Bone marrow (tissue), 2 donors: ENCODE measurements at places on chromosomes 6 and 20.

GRCh38 chr6:140636908-140637402 is 1262.5 kb upstream of the CITED2 start:
- DNase-seq, result no peak

DNA sequence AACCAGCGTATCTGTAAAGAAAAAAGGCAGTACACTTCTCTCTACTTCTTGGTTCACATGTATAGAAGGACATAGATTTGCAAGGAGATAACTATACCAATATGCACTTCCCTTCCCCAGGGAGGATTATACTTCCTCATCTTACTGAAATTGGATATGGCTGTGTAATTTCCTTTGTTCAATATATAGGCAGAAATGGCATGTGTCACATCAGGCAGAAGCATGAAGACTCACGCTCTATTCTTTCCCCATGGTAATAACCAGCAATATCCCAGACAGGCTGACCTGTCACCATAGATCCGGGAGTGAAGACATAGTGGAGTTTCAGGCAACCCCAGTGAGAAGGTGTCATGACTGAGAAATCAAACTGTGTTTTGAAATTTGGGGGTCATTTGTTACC is 518.3 kb downstream of the KIF16B start:
- DNase-seq, result no peak

DNA sequence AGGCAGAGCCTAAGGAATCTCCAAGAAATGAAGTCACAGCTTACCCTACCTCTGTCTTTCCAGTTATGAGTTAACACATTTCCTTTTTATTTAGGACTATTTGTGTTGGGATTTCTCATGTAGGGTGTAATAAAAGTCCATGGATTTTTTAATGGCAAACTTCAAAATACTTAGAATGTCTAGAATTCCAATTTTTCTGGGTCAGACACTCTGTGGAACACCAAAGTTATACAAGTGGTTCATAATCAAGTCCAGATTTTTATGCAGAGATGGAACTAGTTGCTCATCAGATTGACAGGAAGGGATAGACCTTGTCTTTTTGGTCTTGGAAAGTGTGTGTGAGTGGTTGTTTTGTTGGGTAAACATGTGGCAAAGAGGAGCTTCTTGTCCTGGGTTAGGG is 303.5 kb upstream of the RNF24 start:
- no peak for DNase-seq

DNA sequence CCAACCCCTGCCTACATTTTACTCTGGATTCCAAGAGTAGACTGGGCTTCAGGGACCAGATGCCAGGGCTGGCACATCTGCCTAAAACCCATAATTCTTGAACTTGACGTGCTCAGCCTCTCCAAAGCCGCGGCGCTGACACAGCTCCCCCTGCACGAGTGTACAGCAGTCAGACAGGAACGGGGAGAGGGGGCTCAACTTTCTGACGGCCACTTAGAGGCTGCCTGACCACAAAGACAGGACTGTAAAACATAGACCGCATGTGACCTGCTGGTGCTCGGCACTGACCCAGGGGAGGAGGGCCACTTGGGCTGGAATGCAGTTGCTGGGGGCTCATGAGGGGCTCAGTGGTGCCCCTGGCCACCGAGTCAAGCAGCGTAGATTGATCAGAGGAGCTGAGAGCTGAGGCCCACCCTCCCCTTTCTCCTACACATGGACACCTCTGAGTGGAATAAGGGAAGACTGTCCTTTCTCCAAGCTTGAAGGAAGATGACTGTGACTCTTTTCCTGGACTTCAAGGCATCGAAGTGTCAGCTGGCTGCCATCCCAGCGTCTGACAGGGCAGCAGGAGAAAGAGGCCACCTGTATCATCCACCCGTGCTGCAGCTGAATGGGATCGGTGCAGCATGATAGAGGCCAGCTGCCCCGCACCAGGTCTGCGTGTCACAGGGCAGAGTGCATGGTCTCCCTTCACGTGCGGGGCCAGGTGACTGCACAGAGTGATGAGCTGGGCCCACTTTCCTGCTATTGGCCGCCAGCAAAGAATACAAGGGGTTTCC is 171.3 kb upstream of the AGPAT4 start:
- DNase-seq, result no peak

DNA sequence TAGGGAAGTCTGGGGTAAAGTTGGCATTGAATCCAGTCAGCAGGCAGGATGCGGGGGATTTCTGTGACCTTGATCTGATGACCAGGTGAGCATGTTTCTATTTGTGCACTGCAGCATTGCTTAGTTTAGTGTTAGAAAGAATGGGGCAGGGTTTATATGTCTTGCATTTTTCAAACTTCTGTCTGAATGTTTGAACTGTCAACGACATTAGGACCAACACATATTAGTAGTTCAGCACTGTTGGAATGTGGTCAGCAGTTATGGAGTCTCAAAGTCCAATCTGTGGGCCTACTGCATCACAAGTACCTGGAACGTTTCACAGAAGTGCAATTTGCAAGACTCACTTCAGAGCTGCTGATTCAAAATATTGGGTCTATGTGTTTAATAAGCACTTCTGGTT is 276.6 kb upstream of the BMP2 start:
- no peak for DNase-seq

GRCh38 chr6:105402090-105402938 is 568 bp downstream of the PREP start:
- peak; percentile 19 for DNase-seq

DNA sequence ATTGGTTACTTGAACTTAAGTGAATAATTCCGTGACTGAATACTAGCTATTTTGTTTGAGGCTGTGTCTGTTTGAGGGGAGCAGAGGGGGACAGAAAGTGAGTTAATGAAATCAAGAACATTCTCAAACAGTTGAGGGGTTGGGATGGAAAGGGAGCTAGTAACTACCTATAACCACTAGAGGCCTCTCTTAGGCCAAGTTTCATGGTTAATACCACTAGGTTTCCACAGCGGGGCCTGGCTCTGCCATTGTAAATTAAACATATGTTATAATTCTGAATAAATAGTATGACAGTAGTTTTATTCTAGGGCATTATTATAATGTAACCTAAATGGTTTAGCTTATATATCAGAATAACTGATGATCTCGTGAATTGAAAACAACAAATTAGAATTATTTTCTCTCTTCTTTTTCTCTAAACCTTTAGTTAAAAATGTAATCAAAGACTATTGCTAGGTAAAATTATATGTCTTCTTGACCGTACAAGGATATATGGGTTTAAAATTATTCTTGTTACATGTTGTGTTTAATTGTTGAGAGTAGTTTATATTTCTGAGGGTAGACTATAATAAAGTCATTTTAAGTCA is 108.1 kb downstream of the BCKDHB start:
- no peak for DNase-seq

DNA sequence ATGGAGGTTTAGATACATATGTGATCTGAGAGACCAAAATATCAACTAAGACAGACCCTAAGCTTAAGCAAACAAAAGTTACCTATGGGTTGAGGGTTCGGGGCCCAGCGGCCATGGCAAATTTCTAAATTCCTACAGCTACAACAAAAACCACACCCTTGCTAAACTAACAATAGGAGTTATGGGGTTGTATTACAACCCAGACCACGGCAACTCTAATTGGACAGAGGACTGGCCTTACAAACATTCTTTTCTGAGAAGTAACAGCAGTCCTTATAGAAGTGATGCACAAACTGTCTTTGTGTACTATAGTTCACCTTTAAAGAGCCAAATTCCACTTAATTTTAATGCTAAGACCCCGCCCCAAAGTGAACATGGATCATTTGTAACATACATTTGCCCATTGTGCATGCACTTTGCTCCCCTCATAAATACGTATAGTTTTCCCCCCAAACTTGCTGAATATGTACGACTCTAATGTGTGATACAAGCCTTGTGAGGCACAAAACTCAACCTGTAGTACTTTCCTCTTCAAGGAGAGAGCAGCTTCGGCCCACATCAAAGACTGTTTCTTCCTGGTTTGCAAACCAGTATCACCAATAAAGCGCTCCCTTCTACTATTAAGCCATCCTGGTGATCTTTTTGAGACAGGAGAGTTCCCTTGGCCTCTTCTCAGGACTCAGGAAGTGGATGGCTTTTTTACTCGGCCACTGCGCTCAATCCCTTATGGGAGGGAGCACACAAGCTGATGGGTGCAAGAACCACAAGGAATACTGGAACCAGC is 25.6 kb upstream of the MBOAT1 start:
- DNase-seq, result no peak

DNA sequence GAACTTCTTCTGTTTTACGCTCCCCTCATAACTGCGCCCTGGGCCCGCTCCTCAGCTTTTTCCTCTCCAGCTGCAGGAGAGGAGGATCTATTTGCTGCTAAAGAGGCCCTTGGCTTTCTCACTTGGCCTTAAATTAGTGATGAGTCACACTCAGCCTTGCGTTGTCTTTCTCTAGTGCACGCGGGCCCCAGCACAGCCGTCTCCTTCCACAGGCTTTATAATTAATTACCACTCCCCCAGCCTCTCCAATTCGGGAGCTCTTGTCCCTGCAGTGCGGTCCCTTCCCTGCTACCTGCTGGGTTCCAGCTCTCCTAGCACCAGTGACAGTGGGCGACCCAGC is 25.2 kb downstream of the PACSIN1 start:
- DNase-seq, result no peak

DNA sequence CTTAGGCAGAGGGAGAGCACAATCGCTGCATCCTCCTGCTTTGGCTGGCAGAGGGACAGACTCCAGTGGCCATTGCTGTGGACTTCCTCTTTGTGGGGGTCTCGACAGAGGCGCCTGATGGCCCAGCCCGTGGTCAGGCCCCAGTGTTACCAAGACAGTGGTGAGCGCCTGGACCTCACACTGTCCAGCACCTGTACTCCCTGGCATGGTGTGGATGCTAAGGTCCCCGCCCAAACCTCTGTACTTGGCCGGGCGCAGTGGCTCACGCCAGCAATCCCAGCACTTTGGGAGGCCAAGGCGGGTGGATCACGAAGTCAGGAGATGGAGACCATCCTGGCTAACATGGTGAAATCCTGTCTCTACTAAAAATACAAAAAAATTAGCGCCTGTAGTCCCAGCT is 2.3 kb upstream of the NTSR1 start:
- no peak for DNase-seq

GRCh38 chr20:59645271-59645670 is 40.9 kb downstream of the PHACTR3 start:
- DNase-seq, result no peak

DNA sequence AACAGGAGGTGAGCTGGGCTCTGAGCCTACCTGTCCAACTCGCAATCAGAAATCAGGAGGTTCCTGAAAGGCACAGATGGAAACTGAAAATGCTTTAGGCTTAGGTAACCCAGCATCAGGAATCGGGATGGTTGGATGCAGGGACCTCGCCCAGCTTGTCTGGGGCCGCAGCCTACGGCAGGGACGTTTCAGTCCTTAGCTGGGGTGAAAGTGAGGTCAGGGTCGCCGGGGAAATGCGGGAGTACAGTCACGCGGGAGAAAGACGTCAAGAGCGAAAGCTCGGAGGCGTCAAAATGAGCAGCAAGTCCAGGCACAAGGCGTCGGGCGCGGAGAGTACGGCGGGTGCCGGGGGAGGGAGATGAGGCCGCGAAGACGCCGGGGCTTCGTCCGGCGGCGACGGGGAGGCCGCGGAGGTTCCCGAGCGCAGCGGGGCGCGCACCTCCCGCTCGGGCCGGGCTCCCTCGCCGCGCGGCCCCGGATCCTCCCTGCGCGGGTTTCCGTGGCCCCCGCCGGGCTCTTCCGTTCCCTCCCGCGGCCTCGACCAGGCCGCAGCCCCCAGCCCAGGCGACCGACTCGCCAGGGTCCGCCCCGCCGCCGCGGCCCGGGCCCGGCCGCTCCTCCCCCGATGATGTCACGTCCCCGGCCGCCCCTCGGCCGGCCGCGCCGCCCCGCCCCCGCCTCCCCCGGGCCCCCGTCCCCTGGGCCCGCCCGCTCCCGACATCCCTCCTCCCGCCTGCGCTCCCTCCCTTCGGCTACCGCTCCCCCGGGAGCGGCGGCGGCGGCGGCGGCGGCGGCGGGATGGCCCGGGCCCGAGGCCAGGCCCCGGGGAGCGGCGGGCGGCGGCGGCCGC is at the start of gene EBF4:
Gene EBF4, plus strand, starts transcription at position 745 of the 850 bp plus-strand sequence. CDS start 866 bp downstream, outside the sequence.
- no peak for DNase-seq

GRCh38 chr6:89122625-89123024 is 4.8 kb upstream of the SRSF12 start:
- DNase-seq, result no peak

GRCh38 chr6:111070105-111071005 is 16.9 kb upstream of the SLC16A10 start:
- no peak for DNase-seq

GRCh38 chr20:56299362-56299761 is 50.8 kb downstream of the MC3R start:
- no peak for DNase-seq

DNA sequence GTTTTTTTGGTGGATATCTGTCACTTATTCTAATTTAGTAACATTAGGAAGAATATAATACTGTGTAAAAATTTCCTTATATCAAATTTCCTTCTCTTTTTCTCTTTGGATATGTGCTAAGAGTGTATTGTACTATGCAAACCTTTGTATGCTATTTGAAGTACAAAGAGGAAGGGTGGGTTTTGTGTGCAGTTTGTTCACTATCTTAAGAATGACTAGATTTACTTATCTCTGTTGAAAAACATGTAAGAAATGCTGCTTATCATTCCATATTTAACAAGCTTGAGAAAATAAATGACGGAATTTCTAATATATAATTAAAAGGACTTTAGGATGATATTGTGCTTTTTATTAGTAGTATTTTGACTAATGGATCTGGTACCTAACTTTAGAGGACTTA is 13.1 kb downstream of the CD2AP start:
- DNase-seq, result no peak

DNA sequence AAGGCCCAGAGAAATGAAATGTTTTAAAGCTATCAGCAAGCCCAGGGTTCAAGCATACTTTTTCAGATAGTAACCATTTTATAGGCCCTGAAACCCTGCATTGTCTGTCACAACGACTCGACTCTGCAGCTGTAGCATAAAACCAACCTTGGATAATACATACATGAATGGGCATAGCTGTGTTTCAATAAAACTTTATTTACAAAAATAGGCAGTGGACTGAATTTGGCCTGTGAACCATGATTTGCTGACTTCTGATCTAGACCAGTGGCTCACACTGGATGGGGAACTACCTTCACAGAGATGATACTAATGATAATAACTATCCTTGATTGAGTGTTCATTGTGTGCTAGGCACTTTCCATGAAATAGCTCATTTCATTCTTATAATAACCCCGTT is 97.3 kb upstream of the ZNFX1 start:
- no peak for DNase-seq

DNA sequence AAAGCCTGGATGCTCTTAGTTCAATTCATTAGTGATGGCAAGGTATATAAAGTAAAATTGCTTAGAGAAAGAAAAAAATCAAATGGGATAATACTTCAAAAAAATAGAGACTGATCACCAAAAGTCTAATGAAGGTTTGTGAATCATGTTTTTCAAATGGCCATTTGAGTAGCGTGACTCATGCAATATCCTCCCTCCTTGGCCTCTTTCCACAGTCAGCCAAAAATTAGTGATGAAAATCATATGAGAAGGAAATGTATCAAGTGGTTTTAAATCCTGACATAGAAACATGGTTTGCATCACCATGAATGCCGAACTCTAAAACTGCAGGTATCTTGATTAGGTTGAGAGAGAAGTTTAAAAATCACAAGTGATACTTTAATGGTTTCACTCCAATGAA is 1.2 kb upstream of the COL19A1 start:
- DNase-seq, result no peak

GRCh38 chr6:38198219-38198618 is 378.7 kb downstream of the ZFAND3 start:
- DNase-seq, result no peak
